HepG2 (cell line): ENCODE measurements at places on chromosomes 11 and 22. TPM values are rescaled to one million over a fixed set of nuclear protein-coding genes. Genes with fewer than 3 reads are reported as not detected.
A peak's percentile ranks its signal among the peaks of the same experiment; 100 is the strongest.

GRCh38 chr22:22830957-22831688, 56.5 kb upstream of the IGLL5 start:
- DNase-seq = no peak

DNA sequence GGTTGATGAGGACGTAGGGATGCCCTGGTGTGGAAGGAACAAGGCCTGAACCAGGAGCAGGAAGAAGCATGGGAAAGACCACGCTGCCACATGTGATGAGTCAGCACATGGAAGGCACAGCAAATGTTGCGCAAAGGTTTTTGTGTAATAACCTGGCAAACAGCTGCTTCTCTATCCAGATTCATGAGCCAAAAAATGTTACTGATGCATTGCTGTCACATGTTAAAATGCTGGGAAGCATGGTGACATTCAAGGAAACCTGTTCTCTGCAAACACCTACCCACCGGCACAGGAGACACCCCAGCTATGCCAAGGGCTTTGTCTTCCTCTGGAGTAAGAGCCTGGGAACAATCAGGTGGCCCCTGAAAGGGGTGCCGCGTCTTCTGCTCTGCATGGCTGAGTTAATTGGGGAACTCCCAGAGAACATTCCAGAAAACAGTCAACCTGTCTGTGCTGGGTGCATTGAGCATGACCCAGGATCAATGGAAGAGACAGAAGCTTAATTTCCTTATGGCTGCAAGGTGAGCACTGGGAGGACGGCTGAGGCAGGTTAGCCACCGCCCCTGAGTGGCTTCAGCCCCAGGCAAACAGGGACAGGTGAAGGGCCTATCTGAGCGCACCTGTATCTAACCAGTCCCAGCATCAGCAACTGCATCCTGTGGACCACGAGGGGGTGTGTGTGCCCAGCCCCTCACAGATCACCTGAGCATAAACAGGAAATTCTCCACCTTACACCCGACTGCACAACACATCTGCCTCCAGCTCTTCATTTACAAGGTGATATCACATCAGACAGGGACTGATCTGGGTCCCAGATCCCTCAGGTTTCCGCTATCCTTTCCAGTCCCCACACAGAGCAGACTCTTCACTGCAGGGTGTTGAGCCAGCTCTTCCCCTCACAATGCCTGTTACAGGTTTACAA, 108.4 kb downstream of the GGTLC2 start:
- DNase-seq = no peak

- DNase-seq = peak; percentile 37
These were observed 573 bp downstream of the PPFIA1 start for GRCh38 chr11:70270877-70271648.

- DNase-seq = no peak
These were observed 424.9 kb downstream of the INSC start for GRCh38 chr11:15539645-15540044.

DNA sequence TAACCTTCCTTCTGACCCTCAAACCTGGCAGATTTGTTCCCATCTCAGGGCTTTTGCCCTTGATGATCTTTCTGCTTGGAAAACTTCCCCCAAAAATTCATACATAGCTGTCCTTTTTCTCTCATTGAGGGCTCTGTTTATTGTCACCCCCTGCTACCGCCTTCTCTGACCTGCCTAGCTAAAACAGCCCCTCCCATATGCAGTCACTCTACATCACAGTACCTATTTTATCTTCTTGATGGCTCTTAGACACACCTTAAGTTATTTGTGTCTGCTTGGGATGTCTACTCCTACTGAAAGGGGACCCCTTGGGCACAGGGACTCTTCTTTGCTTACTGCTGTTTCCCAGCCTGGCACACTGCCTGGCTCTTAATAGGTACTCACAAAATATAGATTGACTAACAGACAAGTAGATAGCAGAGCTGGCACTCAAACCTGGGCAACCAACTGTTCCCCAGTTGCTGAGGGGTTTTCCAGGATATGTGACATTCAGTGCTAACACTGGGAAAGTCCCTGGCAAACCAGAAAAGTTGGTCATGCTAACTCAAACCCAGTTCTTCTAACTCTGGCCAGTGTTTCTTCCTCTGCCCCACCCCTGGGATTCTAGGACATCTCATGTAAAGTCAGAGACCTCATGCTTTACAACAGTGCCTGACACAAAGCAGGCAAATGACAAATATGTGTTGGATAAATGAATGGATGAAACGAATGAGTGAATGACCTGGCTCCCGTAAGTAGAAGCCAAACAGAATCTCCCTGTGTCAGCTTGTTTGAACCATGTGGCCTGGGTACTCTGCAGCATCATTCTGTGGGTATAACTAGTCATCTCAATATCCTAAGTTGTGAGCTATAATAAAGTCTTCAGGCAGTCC, 19.8 kb upstream of the FJX1 start:
- no peak for DNase-seq

GRCh38 chr11:34190192-34191139, 85.0 kb downstream of the NAT10 start:
- no peak for DNase-seq

- peak; percentile 14 for DNase-seq
These were observed 92.0 kb downstream of the ZC3H12C start for GRCh38 chr11:110185121-110185591.

DNA sequence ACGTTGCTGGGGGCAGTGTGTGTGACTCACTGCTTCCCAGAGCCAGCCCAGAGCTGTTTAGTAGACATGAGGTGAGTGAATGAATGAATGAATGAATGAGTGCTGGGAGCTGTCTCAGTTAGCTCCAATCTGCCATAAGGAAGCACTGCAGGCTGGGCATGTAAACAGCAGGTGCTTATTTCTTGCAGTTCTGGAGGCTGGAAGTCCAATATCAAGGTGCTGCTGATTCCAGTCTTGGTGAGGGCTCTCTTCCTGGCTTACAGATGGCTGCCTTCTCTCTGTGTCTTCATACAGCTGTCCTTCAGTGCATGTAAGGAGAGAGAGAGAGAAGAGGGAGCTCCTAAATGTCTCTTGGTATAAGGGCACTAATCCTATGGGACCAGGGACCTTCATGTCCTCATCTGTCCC, 4.1 kb downstream of the C11orf21 start:
- no peak for DNase-seq

DNA sequence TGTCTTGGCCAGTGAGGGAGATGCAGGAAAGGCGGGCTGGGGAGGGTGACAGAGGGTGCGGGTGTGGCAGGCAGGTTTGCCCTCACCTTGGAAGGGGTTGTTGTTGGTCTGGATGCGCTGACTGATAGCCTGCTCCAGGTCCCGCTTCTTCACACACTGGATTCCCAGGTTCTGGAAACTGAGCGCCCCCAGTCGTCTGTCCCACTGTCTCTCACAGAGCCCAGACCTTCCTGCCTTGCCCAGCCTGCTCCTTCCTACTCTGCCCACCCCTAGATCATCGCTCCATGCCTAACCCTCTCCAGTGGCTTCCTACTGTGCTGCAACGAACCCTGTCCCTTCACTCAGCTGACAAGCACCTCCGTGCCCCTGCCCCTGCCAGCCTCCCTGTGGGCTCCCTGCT, 2.7 kb downstream of the RELA start:
- no peak for DNase-seq

DNA sequence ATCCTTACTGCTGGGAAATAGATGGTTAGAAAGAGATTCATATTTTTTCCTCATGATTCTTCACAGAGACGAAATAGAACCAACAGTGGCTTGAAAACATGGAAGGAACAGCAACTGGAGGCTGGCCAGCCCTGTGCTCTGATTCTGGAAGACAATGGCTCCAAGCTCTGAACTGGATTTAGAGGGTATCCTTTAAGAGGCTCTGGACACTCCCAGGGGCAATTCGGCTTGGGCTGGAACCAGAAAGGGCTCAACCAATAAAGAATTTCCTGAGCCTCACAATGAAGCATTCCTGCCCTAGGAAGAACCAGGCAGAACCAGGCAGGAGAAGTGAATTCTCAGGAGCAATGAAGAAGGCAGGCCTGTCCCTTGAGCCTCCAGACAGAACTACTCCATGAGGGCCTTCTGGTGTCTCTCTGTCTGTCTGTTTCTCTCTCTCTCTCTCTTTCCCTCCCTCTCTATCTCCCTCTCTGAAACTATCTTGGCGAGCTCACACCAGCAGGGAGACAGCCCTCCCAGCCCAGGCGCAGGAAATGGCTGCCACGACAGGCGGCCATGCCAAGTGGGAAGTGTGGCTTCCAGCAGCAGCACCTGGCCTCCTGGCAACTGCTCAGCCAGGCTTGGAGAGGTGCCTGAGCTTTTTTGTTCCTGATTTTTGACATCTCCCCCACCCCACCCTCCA, 93.3 kb downstream of the RCN1 start:
- no peak for DNase-seq

Gene OPCML
- not detected in 2 replicates for total RNA-seq

Gene NLRP6
- not detected in 2 replicates for total RNA-seq

Gene ETS1
- 0.18 and 0.20 TPM in 2 replicates for total RNA-seq

Gene ACR
- not detected in 2 replicates for total RNA-seq

Gene P2RY6
- 0.11 and 0.29 TPM in 2 replicates for total RNA-seq
